Hematopoietic multipotent progenitor cell treated with erythropoietin and hydrocortisone succinate and interleukin-3 and kit ligand, for 8 days (in vitro differentiated cells): ENCODE measurements at places on chromosomes 1 and 21.
A peak's percentile ranks its signal among the peaks of the same experiment; 100 is the strongest.

DNA sequence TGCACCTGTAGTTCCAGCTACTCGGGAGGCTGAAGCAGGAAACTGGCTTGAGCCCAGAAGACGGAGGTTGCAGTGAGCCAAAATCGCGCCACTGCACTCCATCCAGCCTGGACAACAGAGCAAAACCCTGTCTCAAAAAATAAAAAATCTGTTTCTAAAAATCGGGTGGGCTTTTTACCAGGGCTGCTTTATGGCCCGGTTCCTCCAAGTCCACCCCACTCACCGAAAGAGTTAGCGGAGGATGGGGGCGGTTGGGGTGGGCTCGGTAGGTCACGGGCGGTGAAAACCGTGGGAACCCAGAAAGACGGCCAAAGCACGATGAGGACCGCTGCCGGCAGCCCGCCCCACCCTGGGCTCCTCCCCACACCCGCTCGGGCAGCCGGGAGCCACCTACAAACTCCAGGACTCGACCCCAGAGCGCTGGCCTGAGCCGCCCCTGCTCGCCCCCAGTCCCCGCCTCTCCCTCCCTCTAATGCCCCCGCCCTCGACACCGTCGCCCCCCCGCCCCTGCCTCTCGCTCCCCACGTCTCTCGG is 846 bp upstream of the PER3 start:
- DNase-seq, result peak; percentile 61

DNA sequence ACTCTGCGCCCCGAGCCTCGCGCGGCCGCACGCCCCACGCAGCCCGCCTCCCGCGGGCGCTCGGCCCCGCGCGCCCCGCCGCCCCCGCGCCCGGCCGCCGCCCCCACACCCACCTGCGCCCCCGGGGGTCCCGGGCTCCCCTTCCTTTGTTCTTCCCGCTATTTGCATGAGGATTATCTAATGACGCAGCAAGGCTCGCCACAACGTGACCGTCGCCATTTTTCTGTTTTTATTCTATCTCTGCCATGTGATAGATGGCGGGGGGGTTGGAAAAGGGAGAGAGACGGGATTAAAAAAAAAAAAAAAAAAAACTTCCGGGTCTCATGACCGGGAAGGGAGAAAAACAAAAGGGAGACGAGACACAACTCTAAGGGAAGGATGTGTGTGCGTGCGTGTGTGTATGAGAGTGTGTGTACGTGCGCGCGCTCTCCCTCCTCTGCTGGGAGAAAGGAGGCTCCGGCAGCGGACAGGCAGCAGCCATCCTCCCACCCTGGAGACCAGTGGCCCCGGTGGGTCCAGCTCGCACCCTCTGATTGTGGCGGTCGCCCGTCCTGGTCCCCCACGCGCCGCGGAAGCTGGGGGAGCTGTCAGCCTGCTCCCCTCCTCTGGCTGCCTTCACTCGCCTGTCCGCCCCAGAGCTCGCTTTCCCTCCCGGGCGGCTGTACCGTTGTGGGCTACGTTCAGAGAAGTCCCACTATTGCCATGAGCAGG is 80.4 kb upstream of the AK4 start:
- peak; percentile 87 for DNase-seq

DNA sequence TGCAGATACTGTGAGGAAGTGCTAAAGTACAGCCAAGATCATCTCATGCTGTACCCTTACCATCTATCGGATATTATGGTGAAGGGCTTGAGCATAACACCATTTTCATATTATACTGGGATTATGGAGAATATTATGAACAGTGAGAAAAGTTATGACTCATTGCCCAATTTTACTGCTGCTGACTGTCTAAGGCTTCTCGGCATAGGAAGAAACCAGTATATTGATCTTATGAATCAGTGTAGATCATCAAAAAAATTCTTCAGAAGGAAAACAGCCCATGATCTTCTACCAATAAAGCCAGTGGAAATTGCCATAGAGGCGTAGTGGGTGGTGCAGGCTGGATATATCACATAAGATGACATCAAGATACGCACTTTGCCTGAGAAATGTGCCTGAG is 47.7 kb downstream of the PPIAL4G start:
- DNase-seq, result no peak

DNA sequence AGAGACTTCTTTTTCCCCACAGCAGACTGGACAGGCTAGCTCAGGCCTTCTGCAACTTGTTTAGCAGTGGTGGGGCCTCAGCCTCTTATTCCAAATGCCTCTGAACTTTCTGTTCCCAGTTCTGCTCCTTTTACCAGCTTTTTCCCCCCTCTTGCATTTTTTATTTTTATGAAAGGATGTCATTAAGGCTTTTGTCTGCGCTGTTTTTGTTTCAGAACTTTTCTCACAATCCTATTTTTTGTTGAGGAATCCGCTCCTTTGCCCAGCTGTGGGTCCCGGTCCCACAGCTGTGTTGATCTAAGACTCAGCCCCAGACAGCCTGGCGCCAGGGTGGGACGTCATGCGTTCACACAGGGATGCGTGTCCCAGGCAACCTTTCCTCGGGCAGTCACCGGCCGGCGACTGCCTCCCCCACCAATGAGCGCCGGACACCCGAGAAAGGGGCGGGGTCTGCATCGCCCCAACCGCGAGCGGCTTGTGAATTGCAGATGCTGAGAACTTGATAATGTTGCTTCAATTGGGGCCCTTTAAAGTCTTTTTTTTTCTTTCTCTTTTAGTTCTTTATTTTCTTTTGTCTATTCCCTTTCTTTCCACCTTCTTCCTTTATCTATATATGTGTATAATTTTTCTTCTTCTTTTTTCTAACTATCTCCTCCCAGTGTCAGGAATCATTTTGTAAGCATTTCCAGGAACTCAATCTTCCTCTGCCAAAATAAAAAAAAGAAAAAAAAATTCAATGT is 3.0 kb upstream of the ID3 start:
- DNase-seq, result peak; percentile 59

DNA sequence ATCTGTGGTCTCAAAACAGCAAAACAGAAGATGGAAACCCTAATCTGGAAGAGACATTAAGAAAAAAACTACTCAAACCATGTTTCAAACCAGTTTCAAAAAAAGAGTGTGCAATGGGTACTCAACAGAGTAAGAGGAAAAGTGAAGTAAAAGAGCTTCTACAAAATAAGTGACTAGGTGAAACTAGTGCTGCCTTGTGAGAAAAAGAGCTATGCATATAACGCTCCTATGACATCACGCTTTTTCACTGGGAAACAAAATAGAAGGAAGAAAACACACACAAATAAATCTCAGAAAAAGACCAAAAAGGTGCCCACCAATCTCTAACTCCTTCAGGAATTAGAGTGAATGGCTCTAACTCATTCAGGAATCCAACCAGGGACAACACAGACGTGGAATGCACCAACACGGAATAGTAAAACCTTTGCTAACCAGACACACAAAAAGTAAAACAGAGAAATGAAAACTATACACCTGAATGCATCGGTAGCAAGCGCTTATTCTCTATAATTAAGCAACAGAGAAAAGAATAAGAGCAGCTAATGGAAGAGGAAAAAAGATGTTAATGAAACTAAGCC is 1.3 kb downstream of the FOXJ3 start:
- DNase-seq, result no peak

GRCh38 chr1:116377541-116378529 is 4.8 kb downstream of the ATP1A1 start:
- no peak for DNase-seq

DNA sequence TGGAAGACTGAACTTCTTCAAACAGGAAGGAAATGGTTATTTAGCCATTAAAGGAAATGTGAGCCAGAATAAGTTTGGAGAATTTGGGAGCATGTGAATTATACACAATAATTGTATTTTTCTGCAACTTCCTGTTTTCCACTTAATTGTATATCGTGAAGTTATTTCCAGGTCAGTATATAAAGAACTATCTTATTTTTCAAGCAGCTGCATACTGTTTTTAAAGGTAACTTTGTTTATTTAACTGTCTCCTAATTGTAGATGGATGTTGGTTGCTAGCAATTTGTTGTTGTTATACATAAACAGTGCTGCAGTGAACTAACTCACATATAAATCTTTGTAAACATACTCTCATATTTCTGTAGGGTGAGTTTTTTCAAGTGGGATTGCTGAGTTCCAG is 180.3 kb downstream of the HLX start:
- DNase-seq, result no peak

GRCh38 chr1:2862814-2863647 is 61.5 kb upstream of the TTC34 start:
- DNase-seq, result no peak

DNA sequence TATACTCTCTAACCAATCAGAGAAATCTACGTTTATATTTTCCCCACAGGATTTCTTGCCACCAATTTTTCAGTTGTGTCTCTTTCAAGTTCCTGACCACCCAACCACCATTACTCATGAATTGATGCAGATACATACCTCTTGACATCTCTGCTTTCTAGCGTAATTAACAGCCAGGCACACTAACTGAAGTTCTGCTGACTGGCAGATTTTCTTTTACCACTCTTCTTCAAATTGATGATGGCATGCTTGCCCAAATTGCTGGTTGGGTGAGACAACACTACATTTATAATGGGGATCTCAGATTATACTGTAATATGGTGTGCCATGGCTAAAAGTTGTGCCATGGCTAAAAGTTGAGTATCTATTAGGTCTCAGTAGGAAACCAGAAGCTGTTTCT is 566.7 kb downstream of the ADGRL2 start:
- DNase-seq, result no peak

- no peak for DNase-seq
Observed at GRCh38 chr1:214380396-214380795, 99.4 kb downstream of the SMYD2 start.

- DNase-seq, result no peak
Observed at GRCh38 chr1:57553666-57554065, 129.8 kb upstream of the DAB1 start.

DNA sequence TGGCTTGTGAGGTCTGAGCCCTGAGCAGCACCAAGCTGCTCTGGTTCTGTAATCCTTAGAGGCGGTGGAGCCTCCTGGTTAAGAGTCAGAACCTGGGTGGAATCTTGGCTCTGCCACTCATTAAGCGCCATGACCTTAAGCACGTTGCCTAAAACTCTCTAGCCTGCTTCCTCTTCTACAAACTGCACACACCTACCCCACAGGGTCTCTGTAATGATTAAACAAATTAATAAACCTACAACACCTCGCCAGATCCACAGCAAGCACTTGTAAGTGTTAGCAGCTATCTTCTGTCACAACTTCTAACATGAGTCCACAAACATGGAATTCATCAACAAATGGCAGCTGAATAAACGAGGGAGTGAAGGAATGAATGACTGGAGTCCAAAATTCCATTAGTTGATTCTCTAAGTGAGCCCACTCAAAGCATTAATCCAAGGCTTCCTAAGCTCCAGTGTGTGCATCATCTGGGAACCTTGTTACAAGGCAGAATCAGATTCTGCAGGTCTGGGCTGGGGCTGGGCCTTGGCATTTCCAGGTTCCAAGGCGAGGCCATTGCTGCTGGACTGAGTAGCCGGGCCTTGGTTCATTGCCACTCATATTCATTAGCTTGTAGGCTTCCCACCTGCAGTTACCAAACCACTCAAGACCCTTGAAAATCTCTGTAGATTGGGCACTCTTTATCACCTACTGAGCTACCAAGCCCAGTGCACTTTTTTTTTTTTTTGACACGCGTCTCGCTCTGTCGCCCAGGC is 168.6 kb downstream of the HIVEP3 start:
- no peak for DNase-seq

GRCh38 chr1:101041300-101041699 is 15.7 kb upstream of the DPH5 start:
- no peak for DNase-seq

- no peak for DNase-seq
Observed at GRCh38 chr1:84726593-84727499, 36.6 kb upstream of the SSX2IP start.

GRCh38 chr1:113103048-113103447 is 30.1 kb downstream of the LRIG2 start:
- DNase-seq, result no peak

- DNase-seq, result no peak
Observed at GRCh38 chr1:54329312-54330003, 76.7 kb downstream of the SSBP3 start.

DNA sequence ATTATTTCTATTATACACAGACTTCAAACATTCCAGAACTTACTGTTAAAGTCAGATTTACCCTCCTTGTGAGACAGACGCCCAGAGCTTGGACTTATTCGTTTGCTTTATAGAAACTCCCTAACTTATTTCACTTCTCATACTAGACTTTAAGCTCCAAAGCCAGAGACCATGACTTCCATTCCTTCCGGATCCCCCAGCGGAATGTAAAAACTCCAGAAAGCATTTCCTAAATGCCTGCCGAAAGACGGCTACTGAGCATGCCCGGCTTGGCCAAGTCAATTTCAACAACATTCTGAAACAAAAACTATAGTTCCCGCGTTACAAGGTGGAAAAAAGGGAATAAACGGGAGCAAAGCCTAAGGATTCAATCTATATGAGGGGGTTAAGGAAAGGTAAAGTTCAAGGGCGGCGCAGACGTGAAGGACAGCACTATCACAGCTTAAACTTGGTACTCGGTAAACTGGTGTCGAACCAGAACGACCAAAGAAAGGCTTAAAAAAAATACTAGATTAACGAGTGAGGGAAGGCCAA is 1.1 kb downstream of the USP48 start:
- DNase-seq, result no peak

DNA sequence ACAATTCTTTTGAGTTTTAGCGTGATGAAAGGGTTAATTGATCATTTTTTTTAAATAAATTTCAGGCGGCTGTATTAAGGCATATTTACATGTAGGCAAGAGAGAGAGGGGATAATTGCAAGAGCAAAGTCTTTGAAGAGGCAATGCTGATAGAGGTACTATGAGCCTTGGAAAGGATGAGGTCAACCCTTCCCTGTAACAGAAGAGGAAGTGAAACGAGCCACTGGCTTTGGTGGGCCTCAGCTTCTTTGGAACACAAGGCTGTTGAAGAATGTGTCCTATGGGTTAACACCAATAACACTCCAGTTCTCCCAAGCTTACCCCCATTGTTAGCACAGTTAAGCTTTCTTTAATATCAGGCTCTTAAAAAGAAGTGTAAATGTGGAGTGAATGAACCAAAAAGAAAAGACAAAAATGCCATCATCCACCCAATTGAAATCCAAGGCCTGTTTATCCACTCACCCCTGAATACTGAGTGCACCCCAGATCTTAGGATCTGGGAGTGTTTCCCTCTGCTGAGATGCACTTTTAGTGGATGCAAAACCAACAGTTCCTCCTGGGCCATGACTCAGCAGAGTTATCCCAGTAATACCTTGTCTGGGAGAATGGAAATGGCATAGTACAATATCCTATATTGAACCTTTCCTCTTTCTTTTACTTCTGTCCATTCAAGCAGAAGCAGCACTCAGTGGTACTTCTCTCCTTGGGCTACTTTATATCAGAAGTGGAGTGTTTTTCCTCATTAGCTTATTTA is 216.4 kb downstream of the SLC44A5 start:
- no peak for DNase-seq

DNA sequence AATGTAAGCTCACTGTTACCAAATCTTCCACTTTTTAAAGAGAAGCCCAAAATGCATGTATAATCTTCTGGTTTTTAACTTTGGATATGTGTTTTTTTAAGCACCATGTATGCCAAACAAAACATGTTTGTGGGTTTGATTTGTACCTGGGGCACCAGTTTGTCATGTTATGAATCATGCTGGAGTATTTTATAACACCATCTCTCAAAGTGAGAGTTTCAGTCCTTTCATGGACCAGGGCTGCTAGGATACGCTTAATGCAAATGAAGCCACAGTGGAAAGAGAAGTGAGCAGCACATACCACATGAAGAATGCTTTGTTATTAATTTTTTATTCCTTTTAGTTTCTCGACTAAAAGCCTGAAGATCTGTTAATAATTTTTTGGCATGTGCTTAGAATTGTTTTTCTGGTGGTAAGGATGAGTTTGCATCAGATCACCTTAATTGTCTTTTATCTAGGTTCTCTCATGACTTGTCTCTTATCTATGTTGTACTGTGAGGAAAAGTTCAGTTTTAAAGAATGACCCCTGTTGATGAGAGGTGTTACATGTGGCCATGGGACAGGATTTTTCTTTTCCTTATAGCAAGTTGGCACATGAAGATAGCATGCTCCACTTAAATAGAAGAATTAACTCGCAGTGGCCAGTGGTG is 2.0 kb upstream of the RABGAP1L start:
- DNase-seq, result peak; percentile 33
